ENCODE measurements at places on chromosomes 6 and 20.

- DNase-seq = no peak
Measured at GRCh38 chr6:125279961-125280360, 21.8 kb downstream of the HDDC2 start.

DNA sequence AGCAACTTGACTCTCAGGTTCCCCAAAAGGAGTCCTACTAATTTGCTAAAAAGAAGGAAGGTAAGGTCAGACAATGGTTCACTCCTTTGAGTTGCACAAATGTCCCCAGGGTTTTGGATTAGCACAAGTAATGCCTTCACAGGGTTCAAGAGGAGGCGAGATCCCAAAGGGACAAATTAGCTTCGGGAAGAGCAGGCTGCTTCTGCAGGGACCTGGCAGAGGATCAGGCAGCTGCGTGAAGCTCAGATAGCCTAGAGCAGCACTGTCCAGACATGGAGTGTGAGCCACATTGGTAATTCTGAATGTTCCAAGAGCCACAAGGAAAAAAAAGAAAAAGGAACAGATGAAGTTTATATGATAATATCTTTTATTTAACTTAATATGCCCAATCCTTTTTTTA lies 115.4 kb downstream of the CFAP61 start:
- no peak for DNase-seq

DNA sequence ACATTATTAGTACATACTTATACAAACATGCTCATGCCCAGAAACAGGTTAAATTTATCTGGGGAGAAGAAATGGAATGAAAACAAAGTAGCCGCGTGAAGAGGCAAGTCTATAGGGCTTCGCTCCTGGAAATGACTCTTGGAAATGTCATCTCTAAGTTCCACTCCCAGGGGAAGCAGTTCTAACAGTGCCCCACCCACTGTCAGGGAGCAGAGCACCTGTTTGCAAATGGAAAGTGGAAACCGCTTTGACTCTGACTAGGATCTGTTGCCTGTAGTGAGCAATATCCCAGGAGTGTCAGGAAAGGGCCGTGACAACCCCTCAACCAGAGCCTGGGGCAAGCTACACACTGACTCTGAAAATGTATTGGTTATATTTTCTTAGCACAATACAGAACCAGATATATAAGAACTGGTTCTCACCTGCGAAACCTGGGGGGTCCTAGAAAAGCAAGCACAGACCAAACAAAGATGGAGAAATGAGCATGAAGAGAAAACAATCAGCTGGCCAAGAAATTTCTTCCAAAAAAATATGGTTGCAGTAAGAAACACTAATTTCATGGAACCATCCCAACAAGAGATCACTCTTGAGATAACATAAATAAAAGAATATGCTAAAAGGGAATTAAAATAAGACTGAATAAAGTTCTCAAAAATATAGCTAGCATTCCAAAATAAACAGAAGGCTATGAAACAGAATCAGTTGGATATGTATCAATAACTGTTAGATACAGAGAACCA lies 47.5 kb upstream of the CRISP1 start:
- DNase-seq = no peak

DNA sequence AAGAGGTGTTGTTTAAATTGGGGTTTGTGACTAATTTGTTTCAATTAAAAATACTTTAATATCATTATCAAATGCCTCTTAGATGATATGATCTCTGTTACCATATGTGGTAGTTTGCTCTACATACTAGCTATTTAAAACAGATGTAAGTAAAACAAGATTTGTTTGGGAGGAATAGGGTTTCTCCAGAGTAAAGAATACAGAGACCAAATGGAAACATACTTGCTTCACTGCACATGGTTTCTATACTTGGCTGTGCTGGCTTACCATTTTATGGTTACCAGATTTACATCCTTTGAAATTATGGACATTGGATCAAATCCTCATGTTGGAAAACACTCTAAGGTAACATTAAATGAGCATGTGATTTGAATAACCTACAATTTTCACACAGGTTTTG lies 588.3 kb downstream of the CD109 start:
- DNase-seq = no peak

GRCh38 chr6:25359891-25360290 lies 80.7 kb downstream of the CARMIL1 start:
- DNase-seq = no peak

GRCh38 chr6:166381381-166381732 lies 1.4 kb downstream of the MPC1 start:
- no peak for DNase-seq

- DNase-seq = no peak
Measured at GRCh38 chr20:21713901-21714296, 8.4 kb downstream of the PAX1 start.

DNA sequence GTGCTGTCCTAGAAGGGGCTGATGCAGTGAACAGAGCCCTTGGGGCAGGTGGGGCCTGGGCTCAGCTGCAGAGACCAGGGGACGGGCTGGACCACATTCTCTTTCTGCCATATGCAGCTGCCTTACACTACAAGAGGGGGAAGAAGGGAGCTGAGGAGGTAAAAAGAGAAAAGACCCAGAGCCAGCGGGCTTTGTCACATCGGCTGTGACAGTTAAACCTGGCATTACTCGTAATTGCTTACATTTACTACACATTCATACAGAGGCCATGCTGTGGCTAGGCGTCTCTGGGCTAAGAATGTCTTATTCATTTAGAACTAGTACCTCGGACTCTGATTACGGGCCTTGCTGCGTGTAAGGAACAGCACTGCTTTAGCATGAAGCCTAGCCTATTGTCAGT lies 12.8 kb upstream of the MAS1L start:
- DNase-seq = no peak

GRCh38 chr6:160065200-160065599 lies 56.4 kb upstream of the SLC22A1 start:
- DNase-seq = no peak

DNA sequence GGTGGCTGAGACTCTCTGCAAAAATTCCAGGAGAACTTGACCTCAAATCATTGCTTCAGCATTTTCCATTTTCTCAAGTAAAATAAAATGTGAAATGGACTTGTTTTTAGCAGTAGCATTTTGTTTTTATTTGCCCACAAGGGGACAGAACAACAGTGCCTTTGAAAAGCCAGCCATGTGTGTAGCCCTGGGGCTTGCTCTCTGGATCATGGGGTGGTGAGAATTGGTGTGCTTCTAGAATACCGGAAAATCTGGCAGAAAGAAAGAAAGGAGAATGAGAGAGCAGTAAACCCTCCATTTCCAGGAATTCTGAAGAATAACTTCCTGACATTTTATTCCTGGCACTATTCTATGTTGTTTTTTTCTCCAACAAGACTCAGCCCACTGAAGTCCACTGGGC lies 254.7 kb upstream of the MOCS1 start:
- no peak for DNase-seq

- DNase-seq = no peak
Measured at GRCh38 chr20:2859330-2860121, 13.8 kb upstream of the PTPRA start.

GRCh38 chr6:47529734-47530133 lies 52.1 kb downstream of the CD2AP start:
- no peak for DNase-seq

- no peak for DNase-seq
Measured at GRCh38 chr6:108656836-108657235, 96.1 kb downstream of the FOXO3 start.

DNA sequence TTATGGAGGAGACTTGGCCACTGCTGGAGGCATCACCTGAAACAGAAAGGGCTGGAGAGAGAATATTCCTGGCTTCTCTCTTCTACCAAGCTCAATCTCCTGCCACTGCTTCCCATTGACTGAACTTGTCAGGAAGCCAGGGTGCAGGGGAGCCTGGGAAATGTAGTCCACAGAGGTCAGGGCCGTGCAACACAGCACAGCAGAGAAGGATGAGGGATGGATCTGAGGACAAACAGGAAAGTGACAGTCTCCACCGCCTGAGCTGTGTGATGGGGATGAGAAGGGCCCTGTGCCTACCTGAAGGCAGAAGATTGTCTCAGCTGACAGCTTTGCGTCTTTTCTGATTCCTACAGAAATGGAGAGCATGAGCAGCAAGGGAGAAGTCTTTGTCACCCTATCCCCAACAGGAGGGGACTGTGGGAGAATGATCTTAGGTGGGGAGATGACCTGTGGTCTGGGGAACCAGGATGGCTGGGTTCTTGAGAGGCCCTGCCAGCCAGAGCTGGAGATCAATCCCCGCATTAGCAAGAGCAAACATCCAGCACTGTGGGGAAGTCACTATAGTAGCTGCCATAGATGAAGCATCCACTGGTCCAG lies 114.2 kb downstream of the SNX5 start:
- no peak for DNase-seq

GRCh38 chr20:17768271-17768670 lies 68.5 kb downstream of the BANF2 start:
- DNase-seq = no peak

DNA sequence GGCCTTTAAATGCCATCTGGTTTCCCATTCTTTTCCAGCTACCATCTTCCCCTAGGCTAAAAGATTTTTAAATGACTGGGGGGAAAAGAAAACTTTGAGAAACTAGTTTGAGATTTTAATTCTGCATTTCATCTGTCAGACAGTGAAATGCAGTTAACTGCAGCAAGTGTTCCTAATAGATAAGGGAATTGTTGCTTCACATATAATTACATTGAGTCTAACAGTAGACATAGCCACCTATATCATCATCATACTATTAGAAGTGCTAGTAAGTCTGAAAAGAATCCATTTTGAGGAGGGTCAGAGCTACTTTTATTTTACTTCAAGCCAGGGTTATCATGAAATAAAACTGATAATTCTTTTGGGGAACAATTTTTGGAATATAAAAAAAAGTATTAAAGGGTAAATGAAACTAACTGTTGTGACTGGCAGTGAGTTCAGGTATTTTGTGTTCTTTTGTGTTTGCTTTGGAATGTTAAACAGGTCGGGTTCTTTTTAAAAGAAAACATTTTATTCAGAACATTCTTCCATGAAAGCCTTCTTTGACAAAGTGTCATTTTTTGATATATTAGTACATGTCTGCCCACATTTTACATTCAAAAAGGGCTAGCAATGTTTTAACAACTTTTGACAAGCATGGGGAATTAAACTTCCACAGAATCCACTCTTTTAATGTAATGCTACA lies 170.1 kb downstream of the HS3ST5 start:
- no peak for DNase-seq

GRCh38 chr20:697826-698225 lies 22.2 kb upstream of the SCRT2 start:
- DNase-seq = no peak

- DNase-seq = no peak
Measured at GRCh38 chr20:20491110-20491783, 123.3 kb downstream of the INSM1 start.

- DNase-seq = no peak
Measured at GRCh38 chr6:29917857-29918256, 24.5 kb upstream of the HLA-A start.

DNA sequence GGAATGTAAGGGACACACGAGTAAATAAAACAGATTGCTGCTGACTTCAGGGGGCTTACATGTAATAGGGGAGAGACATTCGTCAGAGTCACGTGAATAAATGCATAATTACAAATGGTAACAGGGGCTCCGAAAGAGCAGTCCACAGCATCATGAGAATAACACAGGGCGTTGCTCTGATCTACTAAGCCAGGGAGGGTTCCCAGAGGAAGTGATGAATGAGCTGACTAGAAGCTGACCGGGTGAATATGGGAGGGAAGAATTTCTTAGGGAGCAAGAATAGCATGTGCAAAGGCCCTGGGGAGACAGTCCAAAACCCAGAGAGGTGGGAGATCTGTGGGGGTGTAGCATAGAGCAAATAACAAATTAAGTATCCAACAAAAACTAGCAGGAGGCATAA lies 2.4 kb downstream of the BPI start:
- no peak for DNase-seq

DNA sequence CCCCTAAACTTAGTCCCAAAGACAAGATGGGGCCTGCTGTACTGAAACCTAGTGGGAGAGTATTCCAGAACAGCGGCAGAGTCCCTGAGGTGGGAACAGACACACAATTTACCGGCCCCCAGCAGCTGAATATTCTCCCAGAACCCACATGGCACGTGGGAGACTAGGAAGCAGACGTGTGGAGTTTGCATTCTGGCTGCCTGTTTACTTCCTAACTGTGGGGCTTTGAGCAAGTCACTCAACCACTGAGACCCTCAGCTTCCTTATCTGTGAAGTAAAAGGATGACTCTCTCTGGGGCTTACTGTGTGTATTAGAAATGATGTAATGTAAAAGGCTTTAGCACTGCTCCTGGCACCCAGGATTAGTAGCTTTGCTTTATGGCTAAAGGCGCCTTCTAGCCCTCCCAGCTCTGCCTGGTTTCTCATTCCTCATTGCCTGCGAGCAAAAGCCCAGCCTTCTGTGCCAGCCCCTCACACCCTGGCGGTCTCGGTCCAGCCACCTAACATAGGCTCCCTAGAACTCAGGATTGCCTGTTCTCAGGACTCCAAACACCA lies 353.1 kb downstream of the CDC5L start:
- DNase-seq = no peak

GRCh38 chr6:77778527-77778926 lies 125.7 kb downstream of the MEI4 start:
- no peak for DNase-seq

- peak; percentile 80 for DNase-seq
Measured at GRCh38 chr6:43368259-43369160, 937 bp downstream of the ZNF318 start.

- DNase-seq = no peak
Measured at GRCh38 chr20:47201074-47201730, 155.3 kb downstream of the ZMYND8 start.

DNA sequence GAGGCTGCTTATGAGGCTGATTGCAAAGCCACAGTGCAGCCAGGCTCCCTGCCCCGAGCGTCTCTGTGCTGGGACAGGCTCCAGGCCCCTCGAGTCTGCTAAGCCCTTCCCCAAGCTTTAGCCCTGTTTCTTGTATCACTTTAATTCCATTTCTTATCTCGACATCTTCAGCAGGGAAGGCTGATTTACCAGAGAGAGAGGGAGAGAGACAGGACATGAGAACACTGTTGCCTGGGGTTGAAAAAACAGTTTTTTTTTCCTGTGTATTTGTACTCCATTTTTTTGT lies 386.5 kb downstream of the SMOC2 start:
- no peak for DNase-seq

DNA sequence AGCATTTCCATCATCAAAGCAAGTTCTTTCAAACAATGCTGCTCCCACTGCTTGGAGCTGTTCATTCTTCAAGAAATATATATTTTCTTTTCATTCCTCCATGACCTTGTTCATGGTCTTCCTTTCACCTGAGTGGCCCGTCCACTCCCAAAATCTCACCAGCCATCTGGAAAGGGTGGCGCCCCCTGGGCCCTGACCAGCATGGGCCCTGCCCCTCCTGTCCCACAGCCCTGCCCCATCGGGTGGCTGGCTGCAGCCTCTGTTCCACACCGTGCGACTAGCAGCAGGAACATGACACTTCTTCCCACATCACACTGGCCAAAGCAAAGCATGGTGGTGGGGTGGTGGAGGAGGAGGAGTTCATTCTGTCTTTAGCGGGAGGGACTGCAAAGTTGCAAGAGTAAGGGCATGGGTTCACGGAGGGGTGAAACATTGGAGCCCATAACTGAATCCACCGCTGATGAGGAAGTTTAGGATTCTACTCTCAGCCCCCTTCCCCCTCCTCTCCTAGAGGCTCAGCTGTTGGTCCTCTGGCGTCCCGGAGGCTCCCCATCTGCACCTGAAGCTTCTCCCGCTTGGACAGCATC lies 195.2 kb upstream of the SLC24A3 start:
- peak; percentile 23 for DNase-seq

GRCh38 chr6:107460083-107460631 lies 793 bp upstream of the PDSS2 start:
- no peak for DNase-seq
